Pulmonary artery endothelial cell (primary cell): ENCODE measurements at places on chromosomes 13 and 19. TPM values are rescaled to one million over a fixed set of nuclear protein-coding genes. Genes with fewer than 3 reads are reported as not detected.

GRCh38 chr13:113668491-113668971, 1.5 kb downstream of the GRK1 start:
- no peak for DNase-seq

DNA sequence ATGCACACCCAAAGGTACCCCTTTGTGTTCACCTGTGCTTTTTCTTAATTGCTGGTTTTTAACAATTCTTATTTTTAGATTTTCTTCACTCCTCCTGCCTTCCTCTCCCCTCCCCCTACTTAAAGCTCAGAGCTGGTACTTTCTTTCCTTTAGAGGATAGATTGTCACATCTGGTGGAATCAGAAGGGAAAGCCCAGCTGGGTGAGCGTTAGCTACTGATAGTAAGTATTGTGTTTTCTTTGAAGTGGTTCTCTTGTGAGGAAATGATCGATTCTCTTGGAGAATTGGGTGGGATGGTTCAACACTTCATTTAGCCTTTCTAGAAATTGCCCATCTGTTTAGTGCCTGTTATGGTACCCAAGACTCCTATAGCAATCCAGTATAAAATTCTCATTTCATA, 84.8 kb downstream of the FLT1 start:
- no peak for DNase-seq

- no peak for DNase-seq
Observed at GRCh38 chr13:75610466-75610865, 25.7 kb upstream of the LMO7 start.

- DNase-seq = no peak
Observed at GRCh38 chr13:73960474-73960873, 173.7 kb downstream of the KLF12 start.

DNA sequence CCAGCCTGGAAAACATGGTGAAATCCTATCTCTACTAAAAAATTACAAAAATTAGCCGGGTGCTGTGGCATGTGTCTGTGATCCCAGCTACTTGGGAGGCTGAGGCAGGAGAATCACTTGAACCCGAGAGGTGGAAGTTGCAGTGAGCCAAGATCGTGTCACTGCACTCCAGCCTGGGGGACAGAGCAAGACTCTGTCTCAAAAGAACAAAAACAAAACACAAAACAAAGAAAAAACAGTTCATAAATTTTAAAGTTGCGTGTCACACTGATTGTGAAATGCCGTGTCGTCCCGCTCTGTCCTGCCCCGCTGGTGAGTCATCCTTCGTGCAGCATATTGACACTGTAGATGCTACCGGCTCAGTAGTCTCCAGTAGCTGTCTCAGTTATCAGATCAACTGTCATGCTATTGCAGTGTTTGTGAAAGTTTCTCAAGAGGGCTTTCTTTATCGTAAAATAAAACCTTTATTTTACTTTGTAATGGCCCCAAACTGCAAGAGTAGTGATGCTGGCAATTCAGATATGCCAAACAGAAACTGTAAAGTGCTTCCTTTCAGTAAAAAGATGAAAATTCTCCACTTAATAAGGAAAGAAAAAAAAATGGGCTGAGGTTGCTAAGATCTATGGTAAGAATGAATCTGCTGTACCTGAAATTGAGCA, 36.4 kb upstream of the IGFL1 start:
- DNase-seq = no peak

- DNase-seq = no peak
Observed at GRCh38 chr19:28701491-28701890, 511.5 kb downstream of the UQCRFS1 start.

The ZNF177 gene
- total RNA-seq = 0.40 and 1.4 TPM in 2 replicates

- DNase-seq = no peak
Observed at GRCh38 chr19:2055931-2056836, 5.1 kb upstream of the MKNK2 start.

- no peak for DNase-seq
Observed at GRCh38 chr13:39682310-39682709, 26.8 kb downstream of the COG6 start.

GRCh38 chr19:48454150-48454730, 1.1 kb upstream of the KCNJ14 start:
- no peak for DNase-seq

GRCh38 chr13:53001444-53002225, 27.0 kb upstream of the OLFM4 start:
- DNase-seq = no peak

DNA sequence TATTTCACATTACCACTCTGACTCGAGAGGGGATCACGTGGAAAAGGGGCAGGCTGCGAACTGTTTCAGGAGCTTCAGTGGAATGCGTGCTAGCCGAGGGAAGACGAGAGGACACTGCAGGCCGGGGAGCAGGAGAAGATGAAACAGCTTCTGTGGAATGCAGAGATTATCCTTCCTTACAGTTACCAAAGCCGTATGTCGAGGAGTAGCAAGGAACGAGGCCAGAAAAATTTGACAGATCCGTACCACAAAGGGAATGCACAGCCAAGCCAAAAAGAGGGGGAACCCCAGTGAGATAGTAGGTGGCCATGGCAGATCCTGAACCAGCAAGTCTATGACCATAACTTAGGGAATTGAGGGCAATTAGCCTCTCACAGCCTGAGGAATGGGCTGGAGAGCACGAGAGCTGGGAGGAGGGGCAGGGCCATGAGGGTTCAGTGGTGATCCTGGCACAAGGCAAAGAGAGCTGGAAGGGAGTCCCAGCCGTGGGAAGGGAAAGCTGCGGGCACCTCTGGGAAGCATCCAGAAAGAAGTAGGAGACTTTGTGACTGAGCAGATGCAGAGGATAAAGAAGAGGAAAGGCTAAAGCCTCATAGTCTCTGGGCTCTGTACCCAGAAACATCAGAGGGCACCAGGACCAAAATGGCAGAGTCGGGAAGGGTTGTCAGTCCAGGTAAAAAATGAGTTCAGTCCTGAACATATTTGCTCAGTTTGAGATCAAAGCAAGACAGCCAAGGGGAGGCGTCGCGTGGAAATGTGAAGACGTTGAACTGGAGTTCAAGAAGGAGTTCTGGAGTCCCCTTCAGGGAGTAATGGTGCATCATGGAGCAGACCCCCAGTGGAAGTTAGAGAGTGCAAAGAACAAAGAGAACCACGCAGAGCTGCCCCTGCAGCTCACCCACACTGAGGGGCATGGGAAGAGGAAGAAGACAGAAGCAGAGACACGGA, 5.1 kb downstream of the COL4A1 start:
- no peak for DNase-seq

The SLC10A2 gene
- total RNA-seq = not detected in 2 replicates

DNA sequence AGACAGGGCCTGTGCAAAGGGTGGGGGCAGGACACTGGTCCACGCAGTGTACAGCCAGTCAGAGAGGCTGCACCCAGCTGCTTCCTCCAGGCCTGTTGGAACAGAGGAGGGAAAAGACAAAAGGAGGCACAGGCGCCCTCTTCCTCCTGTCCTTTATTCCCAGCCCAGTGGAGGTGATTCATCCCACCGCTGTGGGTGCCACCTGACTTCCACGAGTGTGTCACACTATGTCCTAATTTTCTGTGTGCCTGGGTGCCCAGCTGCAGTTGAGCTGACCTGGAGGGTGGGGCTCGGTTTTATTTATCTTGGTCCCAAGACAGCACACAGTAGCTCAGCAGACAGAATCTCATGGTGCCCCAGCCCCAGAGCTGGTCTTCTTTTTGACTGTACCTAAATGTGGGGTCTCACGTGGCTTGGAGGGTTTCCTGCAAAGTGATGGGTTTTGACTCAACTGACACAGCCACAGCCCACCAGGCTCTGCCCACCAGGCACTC, 9.0 kb downstream of the EPS15L1 start:
- no peak for DNase-seq

GRCh38 chr13:49830721-49831120, 38.2 kb upstream of the KPNA3 start:
- no peak for DNase-seq

- no peak for DNase-seq
Observed at GRCh38 chr13:102751886-102752285, 21.7 kb downstream of the TEX30 start.

The LRP3 gene
- total RNA-seq = 11.1 and 12.0 TPM in 2 replicates

DNA sequence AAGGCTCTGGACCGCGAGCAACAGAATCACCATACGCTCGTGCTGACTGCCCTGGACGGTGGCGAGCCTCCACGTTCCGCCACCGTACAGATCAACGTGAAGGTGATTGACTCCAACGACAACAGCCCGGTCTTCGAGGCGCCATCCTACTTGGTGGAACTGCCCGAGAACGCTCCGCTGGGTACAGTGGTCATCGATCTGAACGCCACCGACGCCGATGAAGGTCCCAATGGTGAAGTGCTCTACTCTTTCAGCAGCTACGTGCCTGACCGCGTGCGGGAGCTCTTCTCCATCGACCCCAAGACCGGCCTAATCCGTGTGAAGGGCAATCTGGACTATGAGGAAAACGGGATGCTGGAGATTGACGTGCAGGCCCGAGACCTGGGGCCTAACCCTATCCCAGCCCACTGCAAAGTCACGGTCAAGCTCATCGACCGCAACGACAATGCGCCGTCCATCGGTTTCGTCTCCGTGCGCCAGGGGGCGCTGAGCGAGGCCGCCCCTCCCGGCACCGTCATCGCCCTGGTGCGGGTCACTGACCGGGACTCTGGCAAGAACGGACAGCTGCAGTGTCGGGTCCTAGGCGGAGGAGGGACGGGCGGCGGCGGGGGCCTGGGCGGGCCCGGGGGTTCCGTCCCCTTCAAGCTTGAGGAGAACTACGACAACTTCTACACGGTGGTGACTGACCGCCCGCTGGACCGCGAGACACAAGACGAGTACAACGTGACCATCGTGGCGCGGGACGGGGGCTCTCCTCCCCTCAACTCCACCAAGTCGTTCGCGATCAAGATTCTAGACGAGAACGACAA, 1.8 kb downstream of the PCDH17 start:
- no peak for DNase-seq

The VSTM1 gene
- total RNA-seq = not detected in 2 replicates

- no peak for DNase-seq
Observed at GRCh38 chr13:109760402-109760801, 26.0 kb downstream of the IRS2 start.

The ELSPBP1 gene
- total RNA-seq = not detected in 2 replicates

DNA sequence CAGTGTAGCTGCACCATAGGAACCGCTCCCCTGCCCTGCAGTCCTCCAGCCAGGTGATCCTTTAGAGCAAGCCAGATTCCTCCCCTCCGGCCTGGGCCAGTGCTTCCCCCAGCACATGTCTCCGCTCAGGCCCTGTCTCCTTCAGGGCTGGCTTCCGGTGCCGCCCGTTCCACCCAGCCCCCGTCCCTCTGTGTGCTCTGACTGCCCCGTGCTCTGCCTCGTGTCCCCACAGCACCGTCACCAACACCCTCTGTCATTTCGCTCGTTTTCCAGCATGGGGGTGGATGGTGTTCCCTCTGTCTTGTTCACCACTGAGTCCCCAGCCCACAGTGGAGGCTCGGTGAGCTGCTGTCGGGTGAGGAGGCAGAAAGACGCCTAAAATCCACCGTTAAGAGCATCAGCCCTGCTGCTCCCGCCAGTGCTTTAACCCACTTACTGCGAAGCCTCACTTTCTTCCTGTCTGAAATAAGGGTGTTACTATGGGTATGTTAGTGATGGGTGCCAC, 54.5 kb downstream of the TSSK6 start:
- no peak for DNase-seq

- DNase-seq = no peak
Observed at GRCh38 chr19:29288256-29288655, 75.3 kb upstream of the UQCRFS1 start.

The KIR2DL1 gene
- not detected in 2 replicates for total RNA-seq
